Activated CD4-positive, alpha-beta memory T cell treated with anti-CD3 and anti-CD28 coated beads, Interleukin-2, amount 10 ng/mL, durations not matched to agents 7 days and 5 days (primary cell): ENCODE measurements at places on chromosomes 16 and 17. TPM values are rescaled to one million over a fixed set of nuclear protein-coding genes. Genes with fewer than 3 reads are reported as not detected.
A peak's percentile ranks its signal among the peaks of the same experiment; 100 is the strongest.

- no peak overlapping the region for H3K4me3 ChIP-seq
- peaks cover 29% of the 10 kb centered on the region for H3K4me1 ChIP-seq
- DNase-seq, result no peak
- H3K27ac ChIP-seq, result peak overlapping the region; percentile 9
- H3K27me3 ChIP-seq, result no peaks in the 10 kb centered on the region
These were observed 88.5 kb downstream of the HELZ start for GRCh38 chr17:67156269-67157199.

- H3K4me1 ChIP-seq, result peaks cover 20% of the 10 kb centered on the region
- H3K36me3 ChIP-seq, result no peaks in the 10 kb centered on the region
- no peaks in the 10 kb centered on the region for H3K27me3 ChIP-seq
- no peak for DNase-seq
- no peak overlapping the region for H3K27ac ChIP-seq
These were observed 2.6 kb downstream of the STXBP4 start for GRCh38 chr17:54971147-54971546.

GRCh38 chr16:1559446-1559975 lies 26.0 kb downstream of the TMEM204 start:
- H3K4me1 ChIP-seq, result peaks cover 26% of the 10 kb centered on the region
- H3K4me3 ChIP-seq, result no peak overlapping the region
- peak; percentile 68 for DNase-seq
- peak overlapping the region; percentile 56 for H3K27ac ChIP-seq
- H3K36me3 ChIP-seq, result peaks cover 31% of the 10 kb centered on the region
- H3K27me3 ChIP-seq, result no peaks in the 10 kb centered on the region

- peaks cover 41% of the 10 kb centered on the region for H3K36me3 ChIP-seq
- H3K4me3 ChIP-seq, result no peak overlapping the region
- no peak overlapping the region for H3K27ac ChIP-seq
- H3K27me3 ChIP-seq, result no peaks in the 10 kb centered on the region
- peaks cover 49% of the 10 kb centered on the region for H3K4me1 ChIP-seq
These were observed 87.5 kb downstream of the SOCS1 start for GRCh38 chr16:11168386-11169051.

DNA sequence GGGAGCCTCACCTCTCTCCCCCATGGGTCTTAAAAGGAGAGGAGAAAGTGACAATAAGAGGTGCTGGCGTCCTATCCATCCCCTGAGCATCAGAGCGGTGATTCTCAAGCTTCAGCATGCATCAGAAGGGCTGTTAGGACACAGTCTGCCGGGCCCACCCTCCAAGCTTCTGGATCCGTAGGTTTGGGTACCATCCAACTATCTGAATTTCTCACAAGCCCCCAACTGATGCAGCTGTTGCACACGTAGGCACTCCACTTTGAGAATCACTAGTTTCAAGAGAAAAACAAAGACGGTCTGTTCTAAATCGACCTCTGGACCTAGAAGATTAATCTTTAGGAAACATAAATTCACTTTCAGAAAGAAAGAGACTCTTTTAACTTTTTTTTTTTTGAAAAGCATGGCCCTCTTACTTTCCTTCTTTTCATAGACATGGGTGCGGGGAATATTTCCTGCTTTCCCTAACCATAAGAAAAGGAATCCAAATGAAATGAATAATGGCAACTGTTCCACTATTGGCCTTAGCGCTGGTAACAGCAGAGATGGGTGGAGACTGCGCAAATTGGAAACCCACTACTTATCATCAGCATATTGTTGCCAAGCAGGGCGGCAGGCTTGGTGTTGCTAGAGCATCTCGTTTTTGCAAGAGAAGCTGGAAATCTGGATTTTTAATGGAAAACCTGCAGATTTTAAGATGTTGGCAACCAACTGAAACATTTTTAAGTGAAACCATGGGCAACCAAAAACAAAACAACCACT lies 144.4 kb downstream of the GAS7 start:
- no peaks in the 10 kb centered on the region for H3K27me3 ChIP-seq
- H3K36me3 ChIP-seq, result no peaks in the 10 kb centered on the region
- DNase-seq, result no peak

The DHRS7C gene
- total RNA-seq, result not detected
